ENCODE measurements at places on chromosomes 4 and X. TPM values are rescaled to one million over a fixed set of nuclear protein-coding genes. Genes with fewer than 3 reads are reported as not detected.

DNA sequence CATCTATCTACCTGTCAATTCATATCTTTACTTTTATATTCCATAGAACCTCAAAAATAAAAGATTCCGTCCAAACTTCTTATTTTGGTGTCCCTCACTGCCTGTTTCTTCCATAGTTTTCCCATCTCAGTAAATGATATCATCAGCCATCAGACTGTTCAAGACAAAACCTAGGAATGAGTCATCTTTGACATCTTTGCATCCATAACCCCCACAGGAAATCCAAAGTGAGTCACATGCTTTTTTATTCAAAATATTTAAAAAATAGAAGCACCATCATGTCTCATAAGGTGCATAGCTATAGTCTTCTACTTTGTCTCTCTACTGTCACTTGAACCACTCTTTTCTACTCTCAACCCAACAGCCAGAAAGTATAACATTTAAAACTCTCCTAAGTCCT, 29.9 kb upstream of the CXXC4 start:
- no peak for DNase-seq

DNA sequence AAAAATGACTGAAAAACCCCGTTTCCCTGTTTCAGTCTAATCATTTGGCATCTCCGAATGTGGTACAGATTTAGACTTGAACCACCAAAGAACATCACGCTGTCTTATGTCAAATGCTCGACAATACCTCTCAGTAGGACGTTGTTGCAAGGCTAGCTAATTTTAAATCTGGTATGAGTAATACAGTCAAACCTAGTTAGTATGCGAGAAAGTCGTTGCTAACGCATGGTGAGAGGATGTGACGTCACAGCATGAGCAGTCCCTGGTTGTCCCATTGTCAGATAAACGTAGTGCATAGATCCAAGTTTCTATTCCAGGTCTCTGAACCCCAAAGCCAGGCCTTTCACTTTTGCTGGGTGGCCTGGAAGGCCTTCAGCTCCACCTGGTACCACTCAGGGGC, 44.7 kb downstream of the SETD7 start:
- DNase-seq = no peak

LDOC1 gene
- total RNA-seq = 15.2 TPM

DNA sequence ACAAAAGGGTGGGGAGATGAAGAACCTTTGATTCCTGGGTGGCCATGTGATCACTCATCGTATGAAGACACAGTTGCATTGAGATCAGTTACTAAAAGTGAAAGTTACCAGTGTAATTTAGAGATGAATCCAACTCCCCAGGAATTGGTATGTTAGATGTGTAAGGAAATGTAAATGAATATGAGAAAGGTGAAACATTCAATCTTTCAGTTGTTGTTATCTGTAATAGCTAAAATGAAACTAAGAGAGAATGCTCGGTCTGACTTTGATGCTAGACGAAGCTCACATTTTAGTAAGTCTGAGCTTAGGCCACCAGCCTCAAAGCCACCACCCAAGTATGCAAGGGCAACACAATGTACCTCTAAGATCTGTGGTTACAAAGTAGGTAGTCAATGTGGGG, 194.3 kb upstream of the POF1B start:
- no peak for DNase-seq

- DNase-seq = no peak
Measured at GRCh38 chr4:73317092-73317491, 58.5 kb upstream of the ANKRD17 start.

ZBTB49 gene
- 4.9 TPM for total RNA-seq

- no peak for DNase-seq
Measured at GRCh38 chr4:187799735-187800134, 195.8 kb upstream of the ZFP42 start.

LRRC66 gene
- total RNA-seq = 0.21 TPM

DNA sequence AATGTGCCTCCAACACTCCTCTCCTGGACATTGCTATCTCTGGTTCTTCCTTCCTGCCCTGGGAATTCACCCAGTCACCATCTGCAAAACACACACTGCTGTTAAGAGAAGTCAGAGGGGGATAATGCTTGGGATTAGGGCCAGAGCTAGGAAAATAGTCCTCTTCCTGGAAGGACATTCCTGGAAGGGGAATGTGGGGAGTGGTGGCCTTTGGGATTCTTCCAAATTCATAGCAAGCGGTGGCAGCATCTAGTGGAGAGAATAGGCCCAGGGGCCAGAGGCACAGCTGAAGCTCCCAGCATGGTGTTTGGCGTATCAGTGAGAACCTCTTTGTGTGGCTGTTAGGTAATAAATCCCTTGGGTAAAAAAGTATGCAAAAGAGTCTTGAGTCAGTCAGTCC, 34.3 kb downstream of the SHROOM4 start:
- no peak for DNase-seq

SRPX2 gene
- 16.4 TPM for total RNA-seq

- DNase-seq = no peak
Measured at GRCh38 chr4:74884266-74884665, 48.6 kb upstream of the PARM1 start.

Measured in lower lobe of right lung (tissue), 2 donors.